AG08396 (cell line): ENCODE measurements at places on chromosomes 2 and 18.

DNA sequence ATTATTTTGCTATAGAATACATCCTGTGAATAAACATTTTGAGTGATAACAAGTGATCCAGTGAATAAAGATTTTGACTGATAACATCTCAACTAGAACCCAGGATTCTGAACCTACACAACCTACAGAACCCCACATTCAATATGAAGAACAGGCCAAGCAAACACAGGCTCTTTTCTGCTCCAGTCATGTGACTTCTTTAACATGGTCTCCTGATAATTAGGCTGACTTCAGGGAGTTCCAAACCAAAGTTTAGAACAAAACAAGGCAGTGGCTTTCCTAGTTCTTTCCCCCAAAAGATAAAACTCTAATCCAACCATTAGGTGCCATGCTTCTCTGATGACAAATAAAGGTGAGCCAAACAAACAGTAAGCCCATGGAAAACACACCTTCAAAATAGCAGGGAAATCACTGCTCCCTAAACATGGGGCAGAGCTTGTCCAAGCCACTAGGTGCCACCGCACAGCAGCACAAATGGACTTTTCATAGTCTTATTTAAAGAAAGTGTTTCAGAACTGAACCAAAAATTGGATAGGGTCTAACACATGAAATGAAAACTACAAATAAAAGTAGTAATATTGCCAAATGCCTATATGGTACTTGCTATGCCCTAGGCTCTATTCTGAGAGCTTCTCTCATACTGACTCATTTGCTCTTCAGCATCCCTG is 95.3 kb downstream of the EVA1A start:
- DNase-seq, result peak; percentile 32

DNA sequence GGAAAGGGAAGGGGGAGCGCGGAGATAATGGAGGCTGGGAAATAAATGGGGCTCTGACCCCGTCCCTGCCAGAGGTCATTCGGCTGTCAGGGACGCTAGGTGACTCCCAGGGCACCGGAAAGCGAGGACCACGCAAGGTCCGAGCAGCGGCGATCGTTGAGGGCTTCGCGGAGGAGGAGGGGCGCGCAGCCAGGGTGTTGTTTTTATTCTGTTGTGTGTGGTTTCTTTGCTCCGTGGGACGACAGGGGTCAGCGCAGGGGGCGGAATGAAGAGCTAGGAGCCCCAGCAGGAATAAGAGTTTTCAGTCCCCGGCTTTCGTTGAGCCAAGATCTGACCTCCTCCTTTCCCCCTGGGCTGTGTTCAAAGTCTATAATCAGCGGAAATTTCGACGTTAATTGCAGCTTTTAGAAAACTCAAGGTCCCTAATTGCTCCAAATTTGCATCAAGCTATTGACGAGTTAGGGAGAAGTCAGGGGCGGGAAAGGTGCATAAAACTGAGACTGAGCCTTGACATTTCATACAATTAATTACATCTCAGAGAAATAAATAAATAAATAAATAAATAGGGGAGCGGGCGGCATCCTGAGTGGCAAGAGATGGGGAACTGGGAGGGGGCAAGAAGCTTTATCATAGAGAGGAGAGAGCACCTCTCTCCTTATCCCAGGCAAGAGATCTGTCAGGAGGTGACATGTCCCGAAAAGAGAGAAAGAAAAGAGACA is 2.2 kb downstream of the GAD1 start:
- DNase-seq, result no peak

- no peak for DNase-seq
These were observed 205.4 kb upstream of the CDH2 start for GRCh38 chr18:28382215-28382879.

DNA sequence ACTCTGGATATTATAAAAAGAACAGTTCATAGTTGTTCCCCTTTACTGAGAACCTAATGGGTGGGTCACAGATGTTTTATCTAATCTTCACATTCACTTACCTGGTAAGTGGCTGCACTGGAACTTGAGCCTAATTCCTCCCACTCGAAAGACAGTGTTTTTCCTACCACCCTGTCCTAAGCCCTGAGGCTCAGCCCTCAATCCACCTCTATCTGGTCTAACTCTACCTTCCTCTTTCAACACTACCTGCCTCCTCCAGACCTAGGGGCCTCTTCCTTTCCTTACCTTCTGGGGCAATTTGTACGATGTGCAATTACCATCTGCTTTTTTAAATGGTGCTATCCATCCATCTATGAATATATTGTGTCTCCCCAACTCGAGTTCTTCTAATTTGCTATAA is 9.7 kb upstream of the KIF3C start:
- DNase-seq, result no peak

GRCh38 chr2:38957972-38958371 is 68.3 kb downstream of the ARHGEF33 start:
- no peak for DNase-seq

DNA sequence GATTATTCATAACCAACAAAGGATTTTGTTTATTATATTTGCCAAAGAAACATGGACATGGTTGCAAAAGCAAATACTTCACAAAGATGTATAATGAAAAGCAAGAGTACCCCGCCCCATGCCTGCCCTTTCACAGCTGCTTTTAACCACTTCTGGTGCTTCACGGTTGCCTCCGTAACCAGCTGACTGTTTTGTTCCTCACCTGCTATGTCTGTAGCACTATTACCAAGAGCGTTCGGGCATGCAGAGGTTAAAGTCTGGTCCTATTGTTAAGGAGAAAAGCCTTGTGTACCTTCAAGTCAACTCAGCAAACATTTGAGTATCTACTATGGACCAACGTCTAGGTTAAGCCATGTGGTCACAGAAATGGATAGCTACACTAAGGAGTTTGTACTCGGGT is 115.2 kb upstream of the FOSL2 start:
- no peak for DNase-seq

DNA sequence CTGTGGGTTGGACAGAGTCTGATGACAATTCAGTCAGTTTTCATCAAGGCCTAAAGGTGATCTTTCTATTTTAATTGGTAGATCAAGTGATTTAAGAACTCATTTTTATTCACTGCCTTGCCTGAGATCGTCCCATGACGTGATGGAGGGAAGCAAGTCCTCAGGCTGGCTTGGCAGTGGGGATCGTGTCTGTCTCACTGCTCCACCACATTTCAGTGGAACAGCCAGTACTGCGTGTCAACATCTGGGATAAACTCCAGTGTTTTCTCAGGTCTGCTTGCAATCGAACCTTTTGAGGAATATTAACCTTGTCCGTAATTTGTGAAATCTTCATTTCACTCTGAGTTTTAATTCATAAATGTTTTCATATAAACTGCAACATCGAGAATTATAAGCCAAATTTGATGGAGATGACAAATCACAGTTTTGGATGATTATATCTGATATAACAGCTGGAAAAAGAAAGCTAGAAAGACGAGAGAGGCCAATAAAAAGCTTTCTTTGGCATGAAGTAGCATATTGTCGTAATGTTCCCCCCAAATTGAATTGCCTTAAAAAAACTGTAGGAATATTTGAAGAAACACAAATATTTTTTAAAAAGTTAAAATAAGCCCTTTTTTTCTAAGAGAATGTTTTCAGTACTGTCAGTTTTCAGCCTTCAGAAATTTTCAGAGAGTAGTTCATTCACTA is 414.7 kb upstream of the SPRED2 start:
- no peak for DNase-seq
